ENCODE measurements at places on chromosomes 5 and 9.

DNA sequence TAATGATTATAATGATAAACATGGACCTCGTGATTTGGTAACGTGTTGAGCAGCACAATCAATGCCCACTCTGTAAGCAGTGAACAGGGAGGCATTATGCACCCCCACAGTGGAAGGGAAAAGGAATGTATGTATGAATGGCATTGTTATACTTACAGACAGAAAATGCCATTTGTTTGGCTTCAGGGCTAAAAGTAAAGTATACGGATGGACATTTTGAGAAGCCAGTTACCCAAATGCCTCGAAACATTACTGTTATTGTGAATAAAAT, 260.2 kb upstream of the PPP1R2B start:
- no peak for DNase-seq

- DNase-seq = no peak
Measured at GRCh38 chr5:172276214-172276613, 7.3 kb downstream of the UBTD2 start.

DNA sequence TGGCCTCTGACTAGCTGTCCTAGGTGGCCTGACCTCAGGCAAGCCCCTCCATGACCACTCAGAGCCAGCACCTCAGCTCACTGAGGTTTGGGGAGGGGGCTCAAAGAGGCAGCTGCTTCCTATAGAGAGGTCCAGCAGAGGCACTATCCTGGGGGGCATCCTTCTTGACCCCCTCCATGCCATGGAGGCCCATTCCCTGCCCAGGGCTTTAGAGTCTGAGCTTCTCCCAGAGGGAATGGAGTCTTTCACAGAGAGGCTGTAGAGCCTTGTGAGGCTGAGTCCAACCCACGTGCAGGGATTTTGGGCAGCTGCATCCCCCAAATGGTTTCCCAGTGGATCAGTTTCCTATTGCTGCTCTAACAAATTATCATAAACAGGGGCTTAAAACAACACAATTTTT, 16.9 kb downstream of the IRF1 start:
- peak; percentile 1 for DNase-seq

- DNase-seq = no peak
Measured at GRCh38 chr5:79122973-79123372, 11.4 kb downstream of the BHMT start.

GRCh38 chr5:168798065-168799023, 219.2 kb upstream of the PANK3 start:
- no peak for DNase-seq

GRCh38 chr5:166338801-166339200, 1952.6 kb upstream of the WWC1 start:
- DNase-seq = no peak

DNA sequence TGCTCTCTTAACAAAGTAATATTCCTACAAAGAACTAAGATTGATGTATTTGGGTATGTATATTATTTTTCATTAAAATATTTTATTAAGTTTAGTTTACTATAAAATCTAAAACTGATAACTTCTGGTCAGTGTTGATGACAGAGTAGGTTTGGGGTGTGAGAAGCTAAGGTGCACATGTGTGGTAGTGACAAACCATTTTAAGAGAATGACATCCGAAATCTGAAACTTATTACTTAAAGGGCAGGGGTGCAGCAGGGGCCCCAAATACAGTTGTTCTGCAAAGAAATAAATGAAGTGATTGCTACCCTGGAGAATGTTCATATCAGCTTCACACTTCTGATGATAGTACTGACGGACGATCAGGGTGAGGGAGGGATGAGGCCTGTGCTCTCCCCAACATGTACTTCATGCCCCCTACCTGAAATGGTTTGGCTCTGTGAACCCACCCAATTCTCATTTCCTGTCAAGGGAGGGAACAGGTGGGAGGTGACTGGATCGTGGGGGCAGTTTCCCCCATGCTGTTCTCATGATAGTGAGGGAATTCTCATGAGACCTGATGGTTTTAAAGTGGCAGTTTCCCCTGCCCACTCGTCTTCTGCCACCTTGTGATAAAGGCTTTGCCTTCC, 125.3 kb upstream of the RFX3 start:
- no peak for DNase-seq

- no peak for DNase-seq
Measured at GRCh38 chr9:130806327-130806716, 28.7 kb upstream of the ABL1 start.

GRCh38 chr9:130142641-130143040, 29.6 kb upstream of the NCS1 start:
- no peak for DNase-seq

DNA sequence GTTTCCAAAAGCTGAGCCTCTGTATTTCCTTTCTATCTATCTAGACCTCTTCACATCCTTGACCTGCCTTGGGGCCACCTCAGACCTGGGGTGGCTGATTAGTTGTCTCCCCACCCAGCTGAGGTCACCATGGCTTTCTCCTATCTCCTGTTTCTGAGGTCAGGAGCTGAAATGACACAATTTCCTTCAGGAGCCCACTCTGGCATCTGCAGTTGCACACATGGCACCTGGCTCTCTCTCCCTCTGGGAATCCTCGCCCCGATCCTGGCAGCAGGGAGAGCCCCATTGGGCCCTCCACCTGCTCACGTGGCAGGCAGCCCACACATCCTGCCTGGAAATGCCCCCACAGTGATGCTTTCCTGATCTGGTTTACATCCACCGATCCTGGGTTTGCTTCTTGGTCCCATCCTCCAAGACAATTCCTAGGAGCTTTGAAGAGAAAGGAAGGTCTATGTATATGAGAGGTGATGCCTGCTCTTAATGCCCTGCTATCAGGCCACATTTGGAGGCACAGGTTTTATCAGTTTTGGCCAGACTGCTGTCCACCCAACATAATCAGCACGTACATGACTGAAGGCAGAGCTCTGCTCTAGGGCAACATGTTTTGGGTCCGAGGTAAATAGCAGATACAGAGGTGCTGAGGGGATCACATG, 53.7 kb downstream of the MARCHF3 start:
- no peak for DNase-seq

GRCh38 chr5:135813758-135814157, 20.7 kb upstream of the SLC25A48 start:
- no peak for DNase-seq

DNA sequence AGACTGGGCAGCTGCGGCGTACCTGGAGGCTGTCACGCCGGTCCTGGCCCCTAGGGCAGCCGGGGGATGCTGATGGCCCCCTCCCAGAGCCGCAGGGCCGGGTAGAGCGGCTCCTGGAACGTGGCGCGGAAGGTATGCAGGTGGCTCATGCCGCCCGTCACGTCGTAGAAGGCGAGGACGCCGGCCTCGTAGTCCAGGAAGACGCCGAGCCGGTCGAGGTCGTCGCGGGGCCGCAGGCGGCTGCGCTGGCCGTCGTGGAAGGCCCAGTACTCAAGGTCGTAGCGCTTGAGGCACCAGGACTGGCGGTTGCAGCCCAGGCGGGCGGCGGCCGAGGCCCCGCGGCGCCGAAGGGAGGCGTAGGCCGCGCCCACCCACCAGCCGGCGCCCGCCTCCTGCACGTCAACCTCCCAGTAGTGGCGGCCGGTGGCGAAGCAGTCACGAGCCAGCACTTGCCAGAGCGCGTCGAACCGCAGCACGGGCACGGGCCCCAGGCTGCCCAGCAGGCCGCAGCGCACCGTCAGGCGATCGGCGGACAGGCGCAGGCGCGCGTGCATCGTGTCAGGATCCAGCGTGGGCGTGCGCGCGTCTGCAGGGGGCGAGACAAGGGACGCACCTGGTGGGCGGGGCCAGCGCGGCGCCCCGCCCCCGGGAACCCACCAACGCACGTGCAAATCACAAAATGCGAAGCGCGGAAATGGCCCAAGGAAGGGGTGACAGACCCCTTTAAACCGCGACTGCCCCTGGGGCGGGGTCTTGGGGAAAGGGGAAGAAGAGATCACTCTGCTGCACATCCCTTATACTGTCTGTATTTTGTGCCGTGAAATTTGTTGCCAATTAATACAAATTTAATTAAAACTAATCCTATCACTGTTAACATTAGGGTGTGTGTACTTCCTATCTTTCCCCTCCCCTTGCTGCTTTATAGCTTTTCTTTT, 31.2 kb downstream of the NANS start:
- DNase-seq = peak; percentile 30

- no peak for DNase-seq
Measured at GRCh38 chr9:93852728-93853127, 102.4 kb downstream of the BARX1 start.

GRCh38 chr5:148491793-148492184, 108.0 kb downstream of the FBXO38 start:
- DNase-seq = no peak

- no peak for DNase-seq
Measured at GRCh38 chr9:136622538-136622948, 40.2 kb upstream of the EGFL7 start.

- no peak for DNase-seq
Measured at GRCh38 chr5:89444088-89444487, 561.1 kb upstream of the MEF2C start.

- no peak for DNase-seq
Measured at GRCh38 chr5:67817652-67818051, 397.9 kb upstream of the PIK3R1 start.
